Hematopoietic multipotent progenitor cell treated with erythropoietin and hydrocortisone succinate and interleukin-3 and kit ligand, for 8 days (in vitro differentiated cells): ENCODE measurements at places on chromosomes 7 and 10.

DNA sequence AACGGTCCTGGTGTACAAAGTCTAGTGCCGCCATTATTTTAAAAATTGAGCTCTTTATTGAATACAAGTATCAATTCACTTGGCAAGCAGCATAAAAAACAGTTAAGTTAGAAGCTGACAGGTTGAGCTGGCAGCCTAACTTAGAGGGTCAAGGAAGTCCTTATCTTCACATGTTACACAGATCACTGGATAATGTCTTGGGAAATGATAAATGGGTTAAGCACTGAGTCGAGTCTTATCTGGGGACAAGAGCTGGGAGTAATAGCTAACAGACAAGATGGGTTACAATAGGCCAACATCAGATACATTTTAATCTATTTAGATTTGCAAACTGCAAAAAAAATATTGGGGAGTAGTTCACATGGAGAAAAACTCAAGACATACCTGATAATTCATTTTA, 34.2 kb downstream of the SLC18A2 start:
- DNase-seq, result peak; percentile 22

GRCh38 chr10:34017281-34017680, 682.8 kb upstream of the NRP1 start:
- DNase-seq, result no peak

DNA sequence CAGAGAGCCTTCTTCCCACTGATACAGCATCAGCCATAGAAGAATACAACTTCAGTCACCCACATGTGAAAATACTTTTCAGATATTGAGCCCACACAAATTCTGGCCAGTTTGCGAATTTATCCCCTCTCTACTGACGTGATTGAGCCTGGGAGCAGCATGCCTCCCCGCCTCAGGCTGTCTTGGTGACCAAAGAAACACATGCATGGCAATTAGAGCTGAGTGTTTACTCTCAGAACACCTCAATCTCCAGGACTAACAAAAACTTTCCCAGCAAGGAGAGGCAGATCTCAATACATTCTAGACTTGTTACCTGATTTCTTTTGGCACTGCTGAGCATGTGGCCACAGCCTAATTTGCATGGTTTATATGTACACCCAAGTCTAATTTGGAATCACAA, 122.5 kb downstream of the TMEM26 start:
- no peak for DNase-seq

DNA sequence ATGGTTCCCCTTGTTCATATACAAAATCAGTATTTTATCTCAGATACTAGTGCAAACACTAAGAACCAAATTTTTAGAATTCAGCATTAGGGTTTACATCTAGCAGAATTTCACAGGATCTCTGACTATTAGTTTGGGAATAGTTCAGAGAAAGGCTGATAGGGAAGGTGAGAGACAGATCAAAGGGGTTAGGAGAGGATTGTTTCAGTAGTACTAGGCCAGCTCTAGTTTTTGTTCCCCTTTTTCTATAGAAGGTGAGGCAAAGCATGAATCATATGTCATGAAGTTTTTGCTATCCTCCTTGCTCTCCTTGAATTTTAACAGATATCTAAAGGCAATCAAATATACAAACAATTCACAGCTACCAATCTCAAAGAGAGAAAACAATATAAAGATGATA, 26.1 kb upstream of the CTNNA3 start:
- no peak for DNase-seq

DNA sequence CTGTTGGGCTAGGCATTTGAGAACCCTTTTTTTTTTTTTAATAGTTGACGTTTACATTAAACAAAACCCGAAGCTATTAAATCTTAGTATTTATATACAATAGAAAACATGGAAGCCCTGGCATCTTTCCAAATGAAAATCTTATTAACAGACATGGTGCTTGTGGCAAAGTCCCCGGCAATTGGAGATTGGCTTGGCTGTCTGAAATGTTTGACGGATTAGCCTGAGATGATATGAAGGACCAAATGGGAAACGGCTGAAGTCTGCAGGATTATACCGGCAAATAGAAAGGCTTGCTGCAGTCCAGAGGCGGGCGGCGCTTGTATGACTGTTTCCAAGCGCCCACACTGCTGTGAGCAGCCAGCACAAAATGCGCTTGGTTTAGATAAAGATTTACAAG, 105.6 kb downstream of the BUB3 start:
- DNase-seq, result no peak

- DNase-seq, result peak; percentile 21
Observed at GRCh38 chr10:100728928-100729861, 16.2 kb upstream of the PAX2 start.

DNA sequence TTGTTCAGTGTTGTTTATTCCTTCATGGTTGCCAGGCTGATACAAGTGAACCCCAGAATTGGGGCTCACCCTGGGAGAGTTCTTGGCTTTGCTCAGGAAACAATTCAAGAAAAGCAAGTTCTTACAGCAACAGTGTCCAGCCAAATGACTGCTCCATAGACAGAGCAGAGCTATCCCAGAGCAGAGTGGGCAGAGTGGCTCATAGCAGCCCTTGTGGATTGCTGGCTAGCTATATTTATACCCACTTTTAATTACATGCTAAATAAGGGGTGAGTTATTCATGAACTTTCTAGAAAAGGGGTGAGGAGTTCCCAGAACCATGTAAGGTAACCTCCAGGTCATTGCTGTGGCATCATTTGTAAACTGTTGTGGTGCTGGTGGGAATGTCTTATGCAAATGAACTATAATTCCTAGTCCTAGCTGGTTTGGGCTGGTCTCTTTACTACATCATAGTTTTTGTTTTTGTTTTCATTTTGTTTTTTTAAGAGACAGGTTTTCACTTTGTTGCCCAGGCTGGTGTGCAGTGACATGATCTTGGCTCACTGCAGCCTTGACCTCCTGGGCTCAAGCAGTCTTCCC, 59.9 kb upstream of the HBP1 start:
- no peak for DNase-seq

DNA sequence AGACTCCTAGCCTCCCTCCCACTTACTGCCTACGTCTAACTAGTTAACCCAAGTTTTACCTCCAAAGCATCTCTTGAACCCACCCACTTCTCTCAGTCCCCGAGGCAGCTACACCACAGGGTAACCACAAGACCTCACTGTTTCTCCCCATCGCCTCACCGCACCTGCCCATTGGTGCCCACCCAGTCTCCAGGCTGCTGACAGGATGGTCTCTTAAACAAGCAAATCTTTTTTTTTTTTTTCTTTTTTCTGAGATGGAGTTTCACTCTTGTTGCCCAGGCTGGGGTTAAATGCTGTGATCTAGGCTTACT, 47.0 kb downstream of the DENND2A start:
- DNase-seq, result no peak

GRCh38 chr7:44108768-44109750, 4.9 kb downstream of the AEBP1 start:
- no peak for DNase-seq

DNA sequence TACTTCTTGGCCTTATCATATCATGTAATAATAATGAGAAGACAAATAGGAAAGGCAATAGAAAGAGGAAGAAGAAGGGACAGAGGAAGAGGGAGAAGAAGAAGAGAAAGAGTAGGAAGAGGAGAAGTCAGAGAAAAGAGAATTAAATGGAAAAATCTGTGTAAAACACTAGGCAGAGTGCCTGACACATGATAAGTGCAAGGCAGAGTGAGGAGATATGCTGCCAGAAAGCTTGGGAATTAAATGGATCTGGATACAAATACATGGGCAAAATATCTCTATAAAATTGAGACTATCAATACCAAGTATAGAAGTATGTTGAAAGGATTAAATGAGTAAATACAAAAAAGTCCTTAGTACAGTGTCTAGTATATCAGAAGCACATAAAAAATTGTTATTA, 124.8 kb downstream of the CACNA2D1 start:
- no peak for DNase-seq

- DNase-seq, result no peak
Observed at GRCh38 chr10:77699080-77699645, 61.6 kb upstream of the KCNMA1 start.
